ENCODE measurements at places on chromosomes 6 and 20.

- no peak for DNase-seq
These were observed at the start of gene LRRN4 for GRCh38 chr20:6053776-6054688. Gene LRRN4, minus strand, starts transcription at chr20:6054060. Its CDS starts 1,261 bp downstream, at chr20:6052799.

DNA sequence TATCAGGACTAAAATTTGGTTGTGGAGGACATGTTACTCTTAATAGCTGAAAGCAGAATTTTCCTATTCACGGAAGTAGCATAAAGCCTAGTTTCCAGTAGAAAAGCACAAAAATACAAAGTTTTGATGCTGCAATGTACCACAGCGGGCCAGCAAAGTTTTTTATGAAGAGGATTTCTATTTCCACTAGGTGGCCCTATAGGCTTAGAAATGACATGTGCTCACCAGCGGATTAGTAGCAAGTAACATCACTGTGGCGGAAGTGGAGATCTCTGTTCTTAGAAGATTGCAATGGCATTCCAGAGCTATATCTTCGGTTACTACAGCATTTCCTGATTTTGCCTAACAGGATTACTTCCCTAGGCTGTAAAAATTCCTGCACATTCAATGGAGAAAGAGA lies 1219.0 kb upstream of the EYS start:
- DNase-seq, result no peak

GRCh38 chr6:14310960-14311359 lies 193.4 kb downstream of the CD83 start:
- DNase-seq, result no peak

DNA sequence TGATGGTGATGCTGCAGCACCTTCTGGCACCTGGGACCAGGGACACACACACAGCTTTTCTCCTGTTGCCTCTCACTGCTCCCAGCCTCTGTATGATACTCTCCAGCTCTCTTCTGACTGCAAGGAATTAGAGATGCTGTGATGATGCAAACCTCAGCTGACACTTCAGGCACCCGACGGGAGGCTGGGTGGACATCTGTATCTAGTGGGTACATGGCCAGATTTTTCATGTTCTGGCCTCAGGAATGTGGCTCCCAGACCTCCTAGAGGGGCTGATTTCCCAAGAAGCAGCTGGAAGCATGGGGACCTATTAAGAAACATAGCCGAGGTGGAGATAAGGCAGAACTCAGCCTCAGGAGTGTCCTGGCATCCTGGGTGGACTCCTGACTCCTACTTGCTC lies 6.8 kb upstream of the EPB41L1 start:
- no peak for DNase-seq

DNA sequence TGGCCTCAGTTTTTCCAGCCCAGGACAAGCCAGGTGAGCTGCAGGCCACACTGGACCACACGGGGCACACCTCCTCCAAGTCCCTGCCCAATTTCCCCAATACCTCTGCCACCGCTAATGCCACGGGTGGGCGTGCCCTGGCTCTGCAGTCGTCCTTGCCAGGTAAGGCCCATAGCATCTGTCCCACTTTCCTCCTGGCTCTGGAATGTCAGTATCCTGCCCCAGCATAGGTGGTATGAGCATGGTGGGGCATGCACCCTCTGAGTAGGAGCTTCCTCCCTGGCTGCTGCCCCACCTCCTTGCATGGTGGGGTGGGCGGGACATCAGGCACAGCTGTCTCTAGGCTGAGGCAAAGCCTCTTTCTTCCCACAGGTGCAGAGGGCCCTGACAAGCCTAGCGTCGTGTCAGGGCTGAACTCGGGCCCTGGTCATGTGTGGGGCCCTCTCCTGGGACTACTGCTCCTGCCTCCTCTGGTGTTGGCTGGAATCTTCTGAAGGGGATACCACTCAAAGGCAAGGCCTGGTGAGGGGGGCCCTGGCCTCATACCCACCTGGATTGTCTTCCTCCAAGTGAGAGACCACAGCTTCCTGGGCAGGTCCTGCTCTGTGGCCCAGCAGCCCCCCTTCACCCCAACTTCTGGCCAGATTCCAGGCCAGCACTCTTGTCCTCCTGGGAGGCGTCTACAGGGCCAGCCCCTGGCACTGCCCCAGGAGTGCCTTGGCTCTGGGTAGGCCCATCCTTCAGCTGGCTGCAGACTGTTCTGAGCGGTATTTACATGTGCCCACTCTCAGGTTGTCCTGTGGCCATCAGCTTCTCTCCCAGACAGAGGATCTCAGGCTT lies 9.1 kb downstream of the PI16 start:
- no peak for DNase-seq

- no peak for DNase-seq
These were observed 47.2 kb downstream of the FILIP1 start for GRCh38 chr6:75446241-75446880.

DNA sequence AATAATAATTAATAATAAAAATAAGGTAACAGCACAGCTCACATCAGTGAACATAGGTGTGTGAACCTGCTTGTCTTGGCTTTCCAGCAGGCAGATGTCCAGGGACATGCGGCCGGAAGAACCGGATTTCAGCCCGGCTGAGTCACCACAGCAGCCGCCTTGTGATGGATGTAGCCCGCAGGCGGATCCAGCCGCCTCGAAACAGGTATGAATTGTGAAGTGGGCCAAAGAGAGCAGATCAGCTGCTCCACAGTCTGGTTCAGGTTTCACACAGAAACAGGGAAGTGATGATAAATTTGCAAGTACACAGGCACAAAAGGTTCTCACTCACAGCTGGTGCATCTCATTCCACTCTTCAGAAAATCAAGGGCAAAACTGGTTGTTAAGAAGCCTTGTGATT lies 55.1 kb downstream of the ID4 start:
- DNase-seq, result no peak

DNA sequence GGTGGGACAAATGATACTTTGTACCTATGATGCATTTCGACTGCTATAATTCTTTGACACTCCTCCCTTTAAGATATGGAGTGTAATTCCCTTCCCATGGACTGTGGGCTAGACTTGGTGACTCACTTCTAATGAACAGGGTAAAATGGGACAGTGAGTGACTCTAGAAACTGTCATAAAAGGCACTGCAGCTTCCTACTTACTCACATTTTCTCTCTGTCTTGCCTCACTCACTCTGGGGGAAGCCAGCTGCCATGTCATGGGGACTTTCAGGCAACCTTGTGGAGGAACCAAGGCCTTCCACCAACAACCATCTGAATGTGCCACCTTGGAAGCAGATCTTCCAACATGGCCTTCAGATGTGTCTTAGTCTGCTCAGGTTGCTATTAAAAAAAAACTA lies 12.9 kb upstream of the GFOD1 start:
- DNase-seq, result no peak

- no peak for DNase-seq
These were observed 11.8 kb upstream of the SFT2D1 start for GRCh38 chr6:166354143-166354542.

- no peak for DNase-seq
These were observed 78.5 kb downstream of the CD164 start for GRCh38 chr6:109303640-109304283.

GRCh38 chr6:155154158-155154830 lies 109.5 kb upstream of the CLDN20 start:
- no peak for DNase-seq
